ENCODE measurements at places on chromosomes 1 and 21.

DNA sequence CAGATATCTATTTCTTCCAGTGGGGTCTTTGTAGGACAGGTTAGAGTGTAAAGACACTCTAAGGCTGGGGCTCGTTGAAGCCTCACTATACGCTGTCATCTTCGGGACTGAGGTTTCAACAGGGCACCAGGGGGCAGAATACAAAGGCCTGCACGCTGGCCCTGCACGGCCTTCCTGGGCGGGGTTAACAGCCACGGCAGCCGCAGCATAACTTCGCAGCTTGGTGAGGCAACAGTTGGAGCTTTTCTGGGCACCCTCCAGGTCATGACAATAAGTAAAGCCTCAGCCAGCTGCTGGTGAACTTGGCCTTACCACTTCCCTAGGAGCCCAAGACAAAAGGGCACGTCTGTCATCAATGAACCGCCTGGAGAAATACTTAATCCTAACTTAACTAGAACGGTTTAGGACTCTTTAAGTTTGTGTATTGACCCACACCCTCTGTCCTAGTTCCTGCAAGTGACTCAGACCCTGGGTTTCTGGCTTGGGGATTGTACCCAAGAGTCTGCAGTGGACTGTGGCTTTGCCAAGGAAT is 2.3 kb upstream of the RUNX1 start:
- peak; percentile 94 for DNase-seq

DNA sequence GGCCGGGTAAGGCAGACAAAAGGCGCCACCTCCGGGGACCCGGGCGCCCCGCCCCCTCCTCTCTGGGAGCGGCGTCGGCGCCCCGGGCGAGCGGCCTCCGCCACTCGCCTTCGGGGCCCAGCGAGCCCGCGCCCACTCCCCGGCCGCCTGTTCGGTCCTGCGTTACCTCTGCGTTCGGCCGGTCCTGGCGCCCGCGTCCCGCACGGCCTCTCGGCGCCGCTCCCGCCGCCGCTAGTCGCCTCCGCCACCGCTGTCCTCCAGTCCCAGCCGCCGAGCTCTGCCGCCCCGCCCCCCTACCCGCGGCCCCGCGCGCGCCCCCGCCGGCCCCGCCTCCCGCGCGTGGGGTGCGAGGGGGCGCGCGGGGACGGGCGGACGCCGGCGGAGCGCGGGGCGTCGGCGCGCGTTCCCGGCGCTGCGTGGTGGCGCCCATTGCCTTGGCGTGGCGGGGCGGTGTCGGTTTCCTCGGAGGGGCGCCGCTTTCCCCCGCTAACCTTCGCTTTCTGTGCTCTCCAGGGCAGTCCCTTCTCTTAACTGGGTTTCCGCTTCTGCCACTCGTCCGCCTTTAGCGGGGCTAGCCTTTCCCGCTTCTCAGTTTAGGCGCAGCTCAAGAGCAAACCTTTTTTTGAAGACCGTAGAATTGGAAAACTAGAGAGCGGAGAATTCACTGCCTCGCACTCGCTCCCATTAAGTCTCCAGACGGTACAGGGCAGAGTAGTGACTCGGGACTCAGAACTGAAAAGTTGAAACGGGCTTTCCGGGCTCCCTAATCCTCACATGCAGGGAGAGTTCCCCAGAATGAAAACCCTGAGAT is at the start of gene HP1BP3:
Gene HP1BP3 (minus strand): TSS at position 279 of the 811 bp plus-strand sequence. CDS start 6,867 bp downstream, outside the sequence.
- peak; percentile 90 for DNase-seq

- DNase-seq, result no peak
Measured at GRCh38 chr1:78919150-78919549, 87.4 kb downstream of the ADGRL4 start.

DNA sequence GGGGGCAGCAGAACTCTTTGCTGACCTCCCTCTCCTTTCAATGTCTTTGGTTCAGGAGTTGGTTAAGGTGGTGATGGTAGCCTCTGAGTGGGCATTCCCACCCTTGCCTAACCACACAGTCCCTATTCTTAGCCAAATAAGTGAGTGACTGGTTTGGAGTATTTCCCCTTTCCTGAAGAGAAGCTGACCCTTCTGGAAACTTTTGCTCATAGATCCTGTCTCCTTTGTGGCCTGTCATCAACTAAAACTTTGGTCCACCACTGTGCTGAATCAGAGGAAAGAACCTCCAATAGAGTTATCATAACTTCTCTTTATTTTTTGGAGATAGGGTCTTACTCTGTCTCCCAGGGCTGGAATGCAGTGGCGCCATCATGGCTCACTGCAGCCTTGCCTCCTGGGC is 31.1 kb downstream of the C1orf21 start:
- no peak for DNase-seq

- DNase-seq, result no peak
Measured at GRCh38 chr21:21713651-21714180, 715.5 kb downstream of the NCAM2 start.

- no peak for DNase-seq
Measured at GRCh38 chr1:152901631-152902030, 6.7 kb upstream of the IVL start.
